ENCODE measurements at places on chromosomes 2 and 18.

GRCh38 chr2:421406-421805, 133.5 kb upstream of the ALKAL2 start:
- no peak for DNase-seq

GRCh38 chr2:56215911-56216310, 32.1 kb downstream of the CCDC85A start:
- no peak for DNase-seq

DNA sequence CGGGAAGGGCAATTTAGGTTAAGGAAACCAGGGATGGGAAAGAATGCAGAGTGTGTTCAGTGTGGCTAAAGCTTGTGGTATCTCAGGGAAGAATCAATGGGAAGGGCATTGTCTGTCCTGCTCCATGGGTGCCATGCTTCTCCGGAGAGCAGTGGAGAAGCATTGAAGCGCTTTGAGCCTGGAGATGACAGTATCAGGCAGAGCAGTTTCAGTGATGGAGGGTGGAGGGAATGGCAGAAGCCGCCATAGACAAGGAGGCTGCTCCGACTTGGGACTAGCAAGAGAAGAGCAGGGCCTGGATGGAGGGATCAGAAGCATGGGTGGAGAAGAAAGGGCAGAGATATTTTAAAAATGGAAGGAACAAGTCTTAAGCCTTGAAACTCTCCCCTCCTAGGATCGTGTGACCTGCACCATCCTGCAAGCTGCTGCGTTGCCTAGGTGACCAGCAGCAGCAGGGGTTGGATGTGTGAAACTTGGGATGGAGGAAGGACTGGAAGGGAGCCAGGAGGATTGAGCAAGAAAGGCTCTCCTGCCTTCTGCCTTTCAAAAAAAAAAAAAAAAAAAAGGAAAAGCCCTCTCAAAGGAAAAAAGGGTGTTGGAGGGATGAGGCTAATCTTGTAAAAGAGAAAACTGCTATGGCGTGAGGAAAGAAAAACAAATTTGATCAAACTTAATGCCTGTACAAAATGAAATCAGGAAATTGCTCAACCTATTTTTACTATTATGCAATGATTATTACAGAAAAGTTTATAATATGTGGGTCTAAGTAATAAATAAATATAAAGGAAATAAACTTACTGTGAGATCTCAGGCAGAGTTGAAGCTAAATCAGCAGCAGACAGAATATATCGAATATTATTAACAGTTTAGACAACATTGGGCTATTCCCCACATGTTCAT, 493.8 kb upstream of the NRP2 start:
- DNase-seq: no peak

GRCh38 chr18:78123926-78124797, 855.5 kb upstream of the SALL3 start:
- DNase-seq: no peak

DNA sequence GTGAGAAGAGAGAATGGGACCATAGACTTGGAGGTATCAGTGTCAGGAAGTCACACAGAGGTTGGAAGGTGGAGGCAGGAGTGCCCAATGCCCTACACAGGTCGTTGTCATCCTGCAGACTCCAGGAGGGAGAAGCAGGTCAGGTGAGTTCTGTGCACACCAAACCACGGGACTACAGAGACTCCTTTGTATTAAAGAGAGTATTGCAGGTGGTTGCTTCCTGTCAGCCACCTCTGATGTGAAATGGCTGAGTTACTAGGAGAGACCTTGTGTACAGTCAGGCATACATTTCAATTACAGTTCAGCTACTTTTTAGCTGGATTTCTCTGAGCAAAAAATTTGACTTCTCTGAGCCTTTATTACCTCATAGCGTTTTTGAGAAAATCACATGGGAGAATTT, 51.6 kb downstream of the SPP2 start:
- no peak for DNase-seq

GRCh38 chr2:83602753-83603152, 856.3 kb downstream of the SUCLG1 start:
- no peak for DNase-seq

GRCh38 chr18:39660141-39660540, 2094.5 kb upstream of the CELF4 start:
- DNase-seq: no peak

- no peak for DNase-seq
These were observed 10.2 kb downstream of the MLPH start for GRCh38 chr2:237497009-237497837.

- no peak for DNase-seq
These were observed 178.6 kb downstream of the SEPTIN10 start for GRCh38 chr2:109435066-109435690.

DNA sequence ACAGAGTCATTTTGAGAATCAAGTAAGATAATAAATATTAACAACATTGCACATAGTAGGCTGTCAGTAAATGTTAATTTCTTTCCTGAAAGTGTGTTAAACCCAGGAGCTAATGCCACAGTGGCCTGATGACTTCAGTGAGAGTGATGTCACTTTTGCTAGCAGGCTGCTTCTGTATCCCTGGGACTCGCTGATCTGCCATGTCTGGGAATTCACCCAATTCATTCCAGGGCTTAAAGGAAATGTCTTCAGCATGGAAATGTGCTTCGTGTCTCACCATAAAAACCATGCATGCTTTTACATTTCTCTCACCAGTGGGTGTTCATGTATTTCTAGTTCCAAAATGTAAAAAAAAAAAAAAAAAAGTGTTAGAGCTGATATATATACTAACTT, 56.8 kb upstream of the MAPRE3 start:
- no peak for DNase-seq

DNA sequence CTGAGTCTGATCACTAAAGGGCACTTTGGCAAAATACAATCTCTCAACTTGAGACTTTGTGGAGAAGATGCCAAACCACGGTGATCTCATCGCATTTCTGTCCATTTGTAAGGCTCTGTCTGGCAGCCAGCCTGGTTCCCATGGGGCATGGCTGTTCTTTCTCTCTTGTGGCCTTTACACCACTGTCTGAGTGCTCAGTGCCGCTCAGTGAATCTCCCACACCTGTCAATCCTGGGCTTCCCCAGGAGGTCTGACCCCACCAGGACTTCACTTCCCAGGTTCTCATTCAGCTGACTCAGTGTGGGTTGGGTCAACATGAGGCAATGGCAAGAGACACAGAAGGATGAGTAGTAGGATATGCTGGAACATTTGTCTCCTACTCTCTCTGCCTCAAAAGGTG, 96.8 kb upstream of the TRIB2 start:
- DNase-seq: no peak

DNA sequence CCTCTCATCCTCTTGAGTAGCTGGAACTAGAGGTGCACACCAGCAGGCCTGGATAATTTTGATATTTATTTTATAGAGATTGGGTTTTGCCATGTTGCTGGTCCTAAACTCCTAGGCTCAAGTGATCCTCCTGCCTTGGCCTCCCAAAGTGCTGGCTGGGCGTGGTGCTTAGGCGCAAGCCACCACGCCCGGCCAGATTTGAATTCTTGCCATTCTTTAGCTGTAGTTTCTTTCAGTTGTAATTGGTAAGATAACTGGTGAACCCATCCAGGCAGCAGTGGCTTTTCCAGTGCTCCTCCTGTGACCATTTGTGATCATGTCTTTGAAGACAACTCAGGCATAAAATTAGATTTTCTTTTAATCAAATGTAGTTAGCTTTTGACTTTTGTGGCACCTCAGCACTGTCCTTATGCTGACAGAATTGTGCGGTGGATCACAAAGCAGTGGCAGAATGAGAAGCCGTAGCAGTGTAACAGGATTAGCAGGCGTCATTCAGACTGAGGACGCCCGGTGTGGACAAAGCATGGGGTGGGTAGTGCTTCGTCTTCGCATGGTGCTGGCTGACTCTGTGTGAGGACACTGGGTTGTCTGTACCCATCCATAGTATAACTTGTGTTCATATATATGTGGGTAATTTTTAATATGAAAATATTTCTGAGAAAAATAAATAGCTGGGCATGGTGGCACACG, 30.0 kb upstream of the TOGARAM2 start:
- no peak for DNase-seq

GRCh38 chr2:38261569-38262068, 115.5 kb downstream of the ATL2 start:
- no peak for DNase-seq

- no peak for DNase-seq
These were observed 9.4 kb downstream of the GALNT1 start for GRCh38 chr18:35590935-35591334.

Data from neural crest cell (in vitro differentiated cells).